ENCODE measurements at places on chromosomes 3 and 15.

DNA sequence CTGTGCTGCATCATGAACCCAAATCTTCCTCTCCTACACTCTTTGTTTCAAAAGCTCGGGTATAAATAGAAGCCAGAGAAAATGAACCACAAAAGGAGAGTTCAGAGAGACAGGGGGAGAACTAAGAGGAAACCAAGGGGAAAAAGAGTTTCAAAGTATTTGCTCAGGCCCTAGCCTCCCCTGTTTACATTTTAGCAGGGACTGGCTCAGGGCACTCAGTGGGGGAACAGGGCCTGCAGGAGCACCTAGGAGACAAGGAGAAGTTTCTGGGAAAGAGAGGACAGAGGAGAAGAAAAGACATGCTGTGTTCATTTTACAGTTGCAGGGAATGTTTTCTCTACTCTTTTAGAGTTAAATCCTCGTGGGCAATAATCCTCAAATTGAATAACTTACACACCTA is 8.5 kb upstream of the IL17RD start:
- DNase-seq, result no peak

DNA sequence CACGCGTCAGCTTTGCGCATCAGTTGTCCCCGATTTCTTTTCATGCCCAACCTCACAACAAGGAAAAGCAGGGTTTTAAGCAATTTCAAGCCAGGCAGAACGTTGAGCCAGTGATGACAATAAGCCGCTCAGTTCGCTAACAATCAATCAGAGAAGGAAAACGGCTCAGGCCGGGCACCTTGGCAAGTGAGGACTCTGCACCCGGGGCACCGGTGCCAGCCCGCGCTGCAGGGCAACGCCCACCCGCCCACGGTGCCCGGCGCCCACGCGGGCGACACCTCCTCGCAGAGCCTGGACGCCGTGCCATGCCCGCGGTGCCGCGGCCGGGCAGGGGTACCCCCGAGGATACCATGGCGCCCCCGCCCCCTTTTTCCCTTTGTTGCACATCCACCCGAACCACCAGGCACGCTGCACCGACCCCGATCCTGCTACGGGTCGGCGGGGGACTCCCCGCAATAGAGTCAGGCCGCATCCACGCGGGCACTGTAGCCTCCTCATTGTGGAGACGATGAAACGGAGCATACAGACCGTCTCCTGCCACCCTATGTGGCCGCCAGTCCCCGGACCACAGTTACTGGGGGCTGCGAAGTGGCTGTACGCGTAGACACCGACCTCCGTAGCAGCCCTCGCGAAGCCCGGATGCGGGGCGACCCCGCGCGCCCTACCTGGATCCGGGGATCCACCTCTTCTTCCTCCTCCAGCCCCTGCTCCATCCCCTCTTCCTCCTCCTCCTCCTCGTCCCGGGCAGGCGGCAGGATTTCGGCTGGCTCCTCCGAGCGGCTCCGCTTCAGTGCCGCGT is 581 bp downstream of the SH3BP5 start:
- DNase-seq, result no peak

DNA sequence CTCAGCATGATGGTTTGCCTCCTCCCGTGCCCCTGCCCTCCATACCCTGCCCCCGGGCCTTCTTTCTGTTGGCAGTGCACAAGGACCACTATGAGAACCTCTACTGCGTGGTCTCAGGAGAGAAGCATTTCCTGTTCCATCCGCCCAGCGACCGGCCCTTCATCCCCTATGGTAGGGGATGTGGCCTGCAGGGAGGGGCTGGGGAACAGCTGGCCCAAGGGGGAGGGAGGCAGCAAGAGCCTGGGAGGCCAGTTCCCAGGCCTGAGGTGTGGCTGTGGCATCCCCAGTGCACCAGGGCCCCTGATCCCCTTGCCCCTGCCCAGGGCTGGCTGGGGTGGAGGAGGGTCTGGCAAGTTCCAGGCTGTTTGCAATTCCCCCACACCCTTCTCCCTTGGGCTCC is 2.6 kb upstream of the PLA2G4B start:
- DNase-seq, result no peak

- DNase-seq, result no peak
Measured at GRCh38 chr15:39125904-39126303, 455.0 kb upstream of the THBS1 start.

- no peak for DNase-seq
Measured at GRCh38 chr15:75791337-75791713, 51.9 kb upstream of the UBE2Q2 start.

- no peak for DNase-seq
Measured at GRCh38 chr3:53842436-53843194, 3.6 kb downstream of the CHDH start.

GRCh38 chr15:74193905-74194304 is 8.7 kb downstream of the STRA6 start:
- DNase-seq, result no peak

DNA sequence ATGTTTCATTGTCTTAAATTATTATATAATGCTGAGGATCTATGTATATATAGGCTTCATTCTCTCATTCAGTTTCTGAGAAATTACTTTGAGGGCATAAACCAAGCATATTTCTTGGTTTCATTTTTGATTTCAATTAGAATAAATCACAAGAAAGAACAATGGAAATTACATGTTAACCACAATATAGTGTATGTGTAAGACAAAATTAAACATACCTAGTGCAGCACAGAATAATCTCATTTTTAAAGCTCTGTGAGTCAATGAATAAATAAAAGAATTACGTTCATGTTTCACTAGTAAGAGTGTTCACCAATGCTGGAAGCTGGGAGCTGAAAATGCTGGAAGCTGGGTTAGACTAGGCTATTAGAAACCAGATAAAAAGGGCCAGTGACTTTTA is 72.8 kb downstream of the UBE3A start:
- DNase-seq, result no peak

- no peak for DNase-seq
Measured at GRCh38 chr15:69114331-69114928, 46.0 kb upstream of the GLCE start.

DNA sequence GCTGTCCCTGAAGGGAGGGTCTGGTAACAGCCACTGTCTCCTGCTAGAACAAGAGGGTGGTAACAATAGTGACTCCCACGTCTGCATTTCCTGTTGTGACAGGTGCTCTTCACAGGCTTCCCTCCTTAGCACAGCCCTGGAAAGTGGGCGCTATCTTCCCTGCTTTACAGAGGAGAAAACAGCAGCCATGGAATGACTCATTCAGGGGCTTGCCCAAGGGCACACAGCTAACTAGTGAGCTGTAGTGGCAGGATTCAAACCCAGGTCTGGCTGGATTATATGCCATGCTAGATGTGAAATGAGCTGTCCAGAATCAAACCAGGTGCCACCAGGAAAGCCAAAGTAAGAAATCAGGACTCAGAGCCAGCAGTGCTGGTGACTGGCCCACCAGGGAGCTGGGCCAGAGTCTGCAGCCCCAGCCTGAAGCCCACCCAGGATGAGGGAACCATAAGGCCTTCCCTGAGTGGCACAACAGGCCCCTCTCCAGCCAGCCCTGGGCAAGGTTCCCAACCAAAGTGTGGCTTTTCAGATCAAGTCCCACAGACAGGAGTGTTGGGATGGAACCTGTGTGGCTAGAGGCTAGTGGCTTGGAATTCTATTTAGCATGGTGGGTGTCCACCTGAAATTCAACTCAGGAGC is 102.4 kb downstream of the ETFA start:
- no peak for DNase-seq

GRCh38 chr15:100764778-100765466 is 114.7 kb upstream of the ALDH1A3 start:
- DNase-seq, result no peak

- no peak for DNase-seq
Measured at GRCh38 chr15:41340189-41340695, 7.6 kb downstream of the NUSAP1 start.

DNA sequence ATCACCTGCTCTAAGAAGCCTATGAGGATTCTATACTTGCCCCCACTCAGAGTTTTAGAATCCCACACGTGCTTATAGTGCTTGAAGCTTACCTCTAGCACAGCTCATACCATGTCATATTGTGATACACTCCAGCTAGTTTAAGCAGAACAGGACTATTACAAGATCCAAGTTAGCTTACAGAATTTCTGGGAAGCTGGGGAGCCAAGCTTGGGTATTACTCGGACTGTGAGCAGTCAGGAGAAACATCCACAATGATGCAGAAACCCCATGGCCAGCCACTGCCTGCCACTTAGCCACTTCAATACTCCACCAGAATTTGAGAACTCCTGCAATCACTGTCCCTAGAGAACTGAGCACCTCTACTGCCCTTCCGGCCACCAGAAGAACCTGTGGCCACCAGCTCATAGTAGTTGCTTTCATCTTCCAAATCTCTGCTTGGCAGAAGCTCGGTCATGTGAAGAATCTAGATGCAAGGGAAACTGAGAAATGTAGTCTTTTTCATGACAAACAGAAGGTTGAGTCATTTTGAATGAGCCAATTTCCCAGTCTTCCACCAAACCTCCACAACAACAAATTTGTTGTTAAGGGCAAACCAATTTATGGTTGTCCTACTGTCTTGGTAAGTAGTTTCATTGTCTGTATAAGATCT is 27.7 kb upstream of the SSR3 start:
- no peak for DNase-seq

GRCh38 chr3:115239717-115240116 is 92.6 kb upstream of the ZBTB20 start:
- no peak for DNase-seq

GRCh38 chr15:77543159-77543882 is 89.4 kb downstream of the LINGO1 start:
- peak; percentile 63 for DNase-seq

GRCh38 chr15:70024521-70024920 is 73.2 kb downstream of the TLE3 start:
- DNase-seq, result no peak

All from activated CD4-positive, alpha-beta T cell treated with anti-CD3 and anti-CD28 coated beads, Interleukin-2, amount 50 U/mL, for 24 hours (primary cell).